Endothelial cell of umbilical vein (primary cell): ENCODE measurements at places on chromosomes 12 and 14. TPM values are rescaled to one million over a fixed set of nuclear protein-coding genes. Genes with fewer than 3 reads are reported as not detected.
A peak's percentile ranks its signal among the peaks of the same experiment; 100 is the strongest.

Gene CLEC2B
- 4.4 and 6.7 TPM in 2 replicates for polyA plus RNA-seq

GRCh38 chr12:48329199-48329939 lies 21.4 kb downstream of the ZNF641 start:
- DNase-seq = no peak

- DNase-seq = no peak
Observed at GRCh38 chr12:120223458-120224303, 22.8 kb upstream of the RPLP0 start.

DNA sequence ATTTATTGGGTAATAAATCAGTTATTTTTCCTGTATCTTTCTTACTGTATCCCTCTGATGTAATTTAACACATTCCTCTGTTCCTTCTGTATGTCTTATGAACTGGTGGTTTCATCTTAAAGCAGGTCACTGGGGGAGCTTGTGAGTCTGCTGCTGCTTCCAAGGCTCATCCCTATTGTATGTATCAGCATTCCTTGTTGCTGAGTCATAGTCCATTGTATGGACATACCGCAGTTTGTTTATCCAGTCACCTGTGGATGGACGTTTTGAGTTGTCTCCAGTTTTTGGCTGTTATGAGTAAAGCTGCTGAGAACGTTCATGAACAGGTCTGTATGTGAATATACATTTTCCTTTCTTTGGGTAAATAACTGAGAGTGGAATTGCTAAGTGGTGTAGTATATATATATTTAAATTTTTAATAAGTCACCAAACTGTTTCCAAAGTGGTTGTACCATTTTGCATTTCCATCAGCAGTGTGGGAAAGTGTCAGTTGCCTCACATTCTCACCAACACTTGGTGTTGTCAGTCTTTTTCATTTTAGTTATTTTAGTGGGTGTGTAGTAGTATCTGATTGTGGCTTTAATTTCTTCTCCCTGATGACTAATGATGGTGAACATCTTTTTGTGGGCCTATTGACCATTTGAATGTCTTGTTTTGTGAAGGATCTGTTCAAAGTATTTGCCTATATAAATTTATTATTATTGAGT lies 82.7 kb downstream of the BEGAIN start:
- no peak for DNase-seq

Gene ZCRB1
- polyA plus RNA-seq = 10.9 and 13.2 TPM in 2 replicates

Gene PRH2
- 0.21 TPM in 1 of 2 replicates, not detected in the other for polyA plus RNA-seq

DNA sequence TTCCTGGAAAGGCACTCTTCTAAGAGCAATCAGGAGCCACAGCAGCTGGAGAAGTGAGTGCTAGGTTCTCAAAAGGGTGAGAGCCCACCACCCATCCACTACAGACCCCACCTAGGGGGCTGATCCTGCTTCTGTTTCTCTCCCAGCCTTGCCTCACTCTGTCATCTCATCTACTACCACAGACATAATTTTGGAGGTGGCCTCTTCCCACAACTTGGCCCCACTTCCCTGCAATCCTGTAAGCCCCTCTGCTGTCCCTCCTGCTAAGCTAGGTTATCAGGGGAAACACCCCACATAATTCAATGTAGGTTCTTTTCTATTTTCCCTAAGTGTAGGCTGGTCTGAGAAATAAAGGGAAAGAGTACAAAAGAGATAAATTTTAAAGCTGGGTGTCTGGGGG lies 16.5 kb downstream of the KRT76 start:
- DNase-seq = no peak

Gene TAS2R13
- polyA plus RNA-seq = 0.04 and 0.08 TPM in 2 replicates

DNA sequence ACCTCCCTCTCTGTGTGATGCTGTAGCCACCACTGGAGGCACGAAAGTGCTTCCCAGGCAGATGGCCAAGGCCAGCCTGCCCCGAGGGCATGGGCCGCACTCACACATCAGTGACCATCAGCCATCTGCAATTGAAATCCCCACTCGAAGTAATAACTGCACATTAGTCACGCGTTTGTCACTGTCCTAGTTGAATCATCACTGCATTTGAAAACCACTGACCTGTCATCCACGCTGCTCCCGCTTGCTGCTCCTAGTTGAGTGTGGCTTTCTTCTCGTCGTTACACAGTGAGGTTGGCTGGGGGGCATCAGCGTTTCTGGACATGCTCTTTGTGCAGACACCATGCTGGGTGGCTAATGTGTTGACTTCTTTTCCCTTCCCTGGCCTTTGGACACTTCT lies 176.1 kb downstream of the ADGRD1 start:
- no peak for DNase-seq

DNA sequence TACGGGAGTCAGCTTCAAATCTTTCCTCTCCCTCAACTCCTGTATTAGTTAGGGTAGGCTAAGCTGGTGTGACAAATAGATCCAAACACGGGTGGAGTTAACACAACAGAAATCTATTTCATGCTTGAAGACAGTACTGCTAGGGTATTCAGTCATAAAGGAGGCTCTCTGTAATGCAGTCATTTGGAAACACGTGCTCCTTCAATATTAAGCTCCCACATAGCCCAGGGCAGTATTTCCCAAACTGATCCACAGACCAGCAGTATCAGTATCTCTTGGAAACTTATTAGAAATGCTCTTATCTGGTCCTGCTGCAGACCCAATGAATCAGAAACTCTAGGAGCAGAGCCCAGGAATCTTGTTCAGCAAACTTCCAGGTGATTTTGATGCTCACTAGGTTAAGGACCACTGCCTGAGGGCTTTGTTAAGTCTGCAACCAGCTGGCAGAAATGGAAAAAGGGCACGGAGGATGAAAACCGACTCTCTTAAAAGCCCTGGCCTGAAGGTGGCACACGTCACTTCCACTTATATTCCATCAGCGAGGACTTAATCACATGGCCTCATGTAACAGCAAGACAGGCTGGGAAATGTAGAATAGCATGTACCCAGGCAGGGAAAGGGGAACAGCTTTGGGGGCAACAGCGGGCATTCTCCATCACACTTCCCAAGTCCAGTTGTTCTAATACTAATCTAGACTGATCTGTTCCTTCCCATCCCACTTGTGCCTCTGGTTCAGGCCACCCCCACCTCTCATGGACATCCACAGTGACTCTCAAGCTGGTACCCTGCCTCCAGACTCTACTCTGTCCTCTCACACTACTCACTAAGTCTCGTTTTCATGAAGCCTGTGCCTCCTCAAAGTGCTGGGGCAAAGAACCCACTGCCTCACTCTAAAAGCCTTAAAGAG lies 38.2 kb upstream of the RIC8B start:
- no peak for DNase-seq

DNA sequence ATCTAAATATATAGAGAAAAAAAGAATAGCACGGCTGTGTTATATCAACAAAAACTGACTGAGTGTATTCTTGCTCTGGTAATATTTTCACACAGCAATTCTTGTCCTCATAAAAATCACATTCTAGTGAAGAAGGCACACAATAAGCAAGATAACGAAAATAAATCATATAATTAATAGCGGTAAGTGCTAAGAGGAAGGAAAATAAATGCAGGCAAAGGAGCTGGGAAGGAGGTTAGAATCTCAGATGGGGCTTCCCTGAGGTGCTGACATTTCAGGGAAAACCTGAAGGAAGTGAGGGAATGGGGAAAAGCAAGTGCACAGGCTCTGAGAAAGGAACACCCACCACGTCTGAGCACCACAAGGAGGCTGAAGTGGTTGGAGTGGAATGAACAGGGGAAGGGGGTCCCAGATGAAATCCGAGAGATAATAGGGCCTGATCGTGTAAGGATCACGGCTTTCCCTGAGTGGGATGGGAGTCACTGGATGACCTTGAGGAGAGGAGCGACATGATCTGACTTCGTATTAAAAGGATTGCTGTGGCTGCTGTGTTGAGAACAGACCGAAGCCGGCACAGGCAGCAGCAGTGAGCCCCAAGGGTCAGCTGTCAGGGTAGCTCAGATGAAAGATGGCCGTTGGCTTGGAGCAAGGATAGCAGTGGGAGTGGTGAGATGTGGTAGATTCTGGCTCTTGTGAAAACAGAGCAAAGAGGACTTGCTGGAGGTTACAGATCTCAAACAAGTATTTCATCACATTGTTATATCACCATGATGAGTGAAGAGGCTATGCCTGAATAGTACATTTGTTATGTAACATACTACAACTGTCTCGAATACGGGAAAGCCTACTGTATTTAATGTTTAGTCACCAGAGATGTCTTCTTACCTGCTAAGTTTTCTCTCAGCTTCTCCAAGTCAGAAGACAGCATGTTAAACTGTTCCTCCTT lies 67.1 kb upstream of the VPS33A start:
- DNase-seq = no peak

Gene TEDC1
- polyA plus RNA-seq = 16.5 and 16.8 TPM in 2 replicates

DNA sequence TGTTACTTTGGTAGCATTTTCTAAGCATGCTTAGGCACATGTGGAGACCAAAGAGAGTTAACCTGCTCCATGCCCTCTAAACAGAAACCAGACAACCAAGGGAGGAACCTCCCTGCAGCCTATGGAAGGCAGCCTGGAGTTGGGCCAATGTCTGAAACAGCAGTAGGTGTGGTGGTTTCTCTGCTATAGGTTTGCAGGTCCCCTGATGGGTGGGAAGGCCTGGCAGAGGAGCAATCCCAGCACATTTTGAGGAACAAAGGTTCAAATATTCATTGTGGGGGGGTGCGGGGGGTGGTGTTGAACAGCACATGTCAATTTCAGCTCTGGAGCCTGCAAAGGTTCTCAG lies 65.4 kb downstream of the DACT1 start:
- DNase-seq = no peak

Gene TRHDE
- polyA plus RNA-seq = not detected in 2 replicates

DNA sequence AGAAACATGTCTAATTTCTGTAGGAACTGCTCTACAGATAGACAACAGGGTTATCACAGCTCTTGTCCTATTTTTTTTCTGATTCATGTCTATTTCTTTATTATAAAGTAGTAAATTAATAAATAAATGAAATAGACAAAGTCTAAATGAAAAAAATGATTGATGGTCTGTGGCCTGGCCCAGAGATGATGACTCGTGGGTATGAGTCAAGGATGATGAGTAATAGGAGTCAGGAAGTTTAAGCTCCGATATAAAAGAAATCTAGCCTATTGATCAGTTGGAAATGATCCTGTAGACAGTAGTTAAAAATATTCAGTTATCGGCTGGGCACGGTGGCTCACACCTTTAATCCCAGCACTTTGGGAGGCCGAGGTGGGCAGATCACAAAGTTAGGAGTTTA lies 90.6 kb upstream of the RTL1 start:
- DNase-seq = peak; percentile 38

Gene FITM1
- polyA plus RNA-seq = 0.54 and 0.81 TPM in 2 replicates

Gene SNAPC1
- 7.7 and 14.3 TPM in 2 replicates for polyA plus RNA-seq

DNA sequence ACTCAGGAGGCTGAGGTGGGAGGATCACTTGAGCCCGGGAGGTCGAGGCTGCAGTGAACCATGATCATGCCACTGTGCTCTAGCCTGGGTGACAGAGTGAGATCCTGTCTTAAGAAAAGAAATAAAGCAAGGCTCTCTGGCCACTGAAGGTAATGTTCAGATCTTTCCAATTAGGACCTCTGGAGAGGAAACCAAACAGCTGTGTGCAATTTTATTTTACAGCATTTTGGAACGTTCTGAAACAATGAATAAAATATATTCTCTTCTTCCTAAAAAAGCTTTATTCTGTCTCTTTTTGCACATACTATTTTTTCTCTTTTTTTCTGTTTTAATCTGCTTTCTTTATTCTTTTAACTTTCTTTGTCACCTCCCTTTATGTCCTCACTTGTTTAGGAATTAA lies 5.0 kb upstream of the YBX3 start:
- no peak for DNase-seq

- DNase-seq = no peak
Observed at GRCh38 chr12:3622021-3622821, 130.7 kb downstream of the CRACR2A start.
